Hepatic stellate cell (primary cell): ENCODE measurements at places on chromosomes 1 and 21.

DNA sequence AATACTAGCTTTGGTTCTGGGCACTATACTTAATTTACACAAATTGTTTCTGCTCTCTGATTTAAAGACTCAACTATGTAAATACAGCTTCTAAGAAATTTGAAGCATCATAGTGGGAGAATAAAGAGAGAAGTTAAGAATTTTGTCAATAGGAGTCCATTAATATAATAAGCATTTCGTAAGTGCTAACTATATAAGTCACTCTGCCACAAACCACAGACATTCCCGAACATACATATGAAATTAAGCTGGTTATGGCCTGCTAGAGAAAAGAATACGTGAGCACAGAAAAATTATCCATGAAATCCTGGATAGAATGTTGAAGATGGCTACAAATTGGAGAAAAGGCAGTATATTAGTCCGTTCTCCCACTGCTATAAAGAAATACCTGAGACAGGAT is 526.2 kb downstream of the MRPL39 start:
- DNase-seq: no peak

DNA sequence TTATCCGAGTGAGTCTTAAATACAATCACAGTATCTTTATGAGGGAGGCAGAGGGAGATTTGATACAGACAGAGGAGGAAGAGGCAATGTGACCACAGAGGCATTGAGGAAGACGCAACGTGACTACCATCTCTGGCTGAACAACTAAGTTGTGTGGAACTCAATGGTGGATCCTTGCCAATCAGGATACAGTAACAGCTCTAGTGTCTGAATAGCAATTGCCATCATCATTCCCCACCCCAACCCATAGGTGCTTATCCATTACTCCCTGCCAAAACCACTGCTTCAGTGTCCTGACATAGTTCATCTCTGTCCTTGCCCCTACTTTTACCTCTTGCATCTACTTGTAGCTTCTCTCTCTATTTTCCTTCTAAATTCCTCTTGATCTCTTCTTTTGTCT is 20.5 kb upstream of the RHBDL2 start:
- DNase-seq: no peak

DNA sequence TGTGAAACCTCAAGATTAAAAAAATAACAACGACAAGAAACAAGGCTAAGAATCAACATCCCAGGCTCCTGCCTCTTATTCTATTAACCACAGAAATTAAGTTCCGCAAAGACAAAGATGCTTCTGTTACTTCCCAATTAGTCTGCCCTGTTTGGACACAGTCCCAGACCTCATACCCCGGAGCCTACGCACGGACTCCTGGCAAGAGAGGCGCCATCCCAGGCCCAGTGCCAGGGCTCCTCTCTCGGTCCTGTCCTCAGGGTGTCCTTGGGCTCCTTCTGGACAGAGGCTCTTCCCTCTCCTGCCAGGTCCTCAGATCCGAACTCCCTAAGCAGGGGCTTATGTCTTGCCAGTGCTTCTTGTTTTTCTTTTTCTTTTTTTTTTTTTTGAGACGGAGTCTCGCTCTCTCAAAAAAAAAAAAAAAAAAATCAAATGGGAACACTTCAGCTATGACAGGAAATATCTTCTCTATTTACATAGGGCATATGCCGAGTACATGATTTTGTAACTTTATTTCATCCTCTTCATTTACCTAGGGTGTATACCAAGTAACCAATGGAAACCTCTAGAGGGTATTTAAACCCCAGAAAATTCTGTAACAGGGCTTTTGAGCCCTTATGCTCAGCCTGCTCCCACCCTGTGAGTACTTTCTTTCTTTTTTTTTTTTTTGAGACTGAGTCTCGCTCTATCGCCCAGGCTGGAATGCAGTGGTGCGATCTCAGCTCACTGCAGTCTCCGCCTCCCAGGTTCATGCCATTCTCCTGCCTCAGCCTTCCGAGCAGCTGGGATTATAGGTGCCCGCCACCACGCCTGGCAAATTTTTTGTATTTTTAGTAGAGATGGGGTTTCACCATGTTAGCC is 11.7 kb upstream of the ENO1 start:
- DNase-seq: peak; percentile 73

GRCh38 chr1:44576456-44577150 is 97.7 kb downstream of the TMEM53 start:
- no peak for DNase-seq

DNA sequence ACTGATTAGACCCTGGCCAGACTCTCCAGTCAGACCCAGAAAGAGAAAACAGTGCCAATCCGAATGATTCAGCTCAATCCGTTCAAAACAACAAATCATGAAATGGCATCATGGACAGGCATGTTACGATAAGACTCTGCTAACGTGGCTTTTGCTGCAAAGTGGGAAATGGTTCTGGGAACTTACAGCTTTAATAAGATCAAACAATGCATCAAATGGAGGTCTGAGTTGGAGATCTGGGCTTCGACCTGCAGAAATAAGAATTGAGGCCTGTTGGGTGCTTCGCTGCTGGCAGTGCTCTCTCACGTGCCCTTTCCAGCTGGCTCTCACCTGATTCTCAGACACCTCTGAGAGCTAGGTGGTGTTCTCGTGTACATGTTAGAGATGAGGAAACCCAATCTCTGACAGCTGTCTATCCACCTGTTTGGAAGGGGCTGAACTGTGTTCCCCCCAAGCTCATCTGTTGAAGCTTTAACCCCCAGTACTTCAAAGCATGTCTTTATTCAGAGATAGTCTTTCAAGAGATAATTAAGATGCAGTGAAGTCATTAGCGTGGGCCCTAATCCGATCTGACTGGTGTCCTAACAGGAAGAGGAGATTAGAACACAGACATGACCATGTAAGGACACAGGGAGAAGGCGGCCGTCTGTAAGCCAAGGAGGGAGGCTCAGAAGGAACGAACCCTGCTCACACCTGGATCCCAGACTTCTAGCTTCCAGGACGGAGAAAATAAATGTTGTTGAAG is 45.5 kb upstream of the ETS2 start:
- no peak for DNase-seq

DNA sequence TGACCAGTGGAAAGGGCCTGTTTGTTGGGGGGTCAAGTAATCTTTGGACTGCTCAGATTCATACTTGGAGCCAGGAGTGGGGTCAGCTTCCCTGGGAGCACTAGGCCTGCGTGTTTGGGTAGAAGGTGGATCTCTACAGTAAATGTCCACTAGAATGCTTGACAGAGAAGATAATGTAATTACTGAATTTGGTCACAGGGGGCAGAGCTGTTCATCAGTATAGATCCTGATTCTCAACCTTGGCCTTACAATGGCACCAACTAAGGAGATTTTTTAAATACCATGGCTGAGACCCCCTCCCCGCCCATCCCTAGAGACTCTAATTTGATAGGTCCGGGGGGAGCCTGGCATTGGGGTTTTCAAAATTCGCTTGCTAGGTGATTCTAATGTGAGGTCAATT is 217.5 kb upstream of the PLXNA2 start:
- no peak for DNase-seq

DNA sequence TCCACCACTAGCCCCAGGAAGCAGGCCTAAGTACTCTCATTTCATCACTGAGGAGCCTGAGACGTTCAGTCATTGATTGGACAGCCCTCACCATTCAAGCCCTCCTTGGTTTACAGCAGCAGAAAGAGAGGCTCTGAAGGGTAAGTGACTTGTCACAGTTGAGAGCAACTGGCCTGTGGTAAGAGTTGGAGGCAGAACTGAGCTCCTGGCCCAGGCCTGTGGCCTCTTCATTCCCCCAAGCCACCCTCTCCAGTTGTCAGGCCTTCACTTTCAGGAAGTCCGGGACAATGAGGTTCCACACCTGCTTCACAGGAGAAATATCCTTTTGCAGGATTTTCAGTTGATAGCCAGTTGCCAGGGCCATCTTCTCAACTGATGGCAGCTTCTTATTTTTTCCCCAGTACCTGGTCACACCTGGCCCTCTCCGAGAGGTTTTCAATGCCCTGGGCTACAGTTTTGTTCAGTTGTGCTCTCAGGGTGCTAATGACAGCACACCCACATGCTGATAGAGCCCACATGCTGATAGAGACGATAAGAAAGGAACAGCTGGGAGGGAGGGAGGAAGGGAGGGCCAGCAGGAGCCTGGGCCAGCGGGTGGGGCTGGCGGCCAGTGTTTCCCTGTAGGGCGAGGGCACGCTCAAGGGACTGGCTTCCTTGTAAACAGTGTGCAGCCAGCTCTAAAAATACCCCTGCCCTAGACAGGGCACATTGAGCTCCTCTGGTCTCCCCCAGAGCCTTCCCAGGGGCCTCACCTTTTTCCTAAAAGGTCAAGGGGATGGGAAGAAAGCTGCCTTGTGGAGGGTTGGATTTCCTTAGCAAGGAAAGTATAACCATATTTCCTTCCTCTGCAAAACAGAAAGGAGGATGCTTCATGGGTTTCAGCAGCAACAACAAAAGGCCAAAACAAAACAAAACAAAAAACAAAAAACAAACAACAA is 112.7 kb upstream of the JUN start:
- DNase-seq: no peak

- DNase-seq: no peak
Observed at GRCh38 chr1:88168126-88168525, 515.9 kb upstream of the PKN2 start.

GRCh38 chr21:31354604-31355443 is 10.8 kb upstream of the TIAM1 start:
- DNase-seq: no peak

DNA sequence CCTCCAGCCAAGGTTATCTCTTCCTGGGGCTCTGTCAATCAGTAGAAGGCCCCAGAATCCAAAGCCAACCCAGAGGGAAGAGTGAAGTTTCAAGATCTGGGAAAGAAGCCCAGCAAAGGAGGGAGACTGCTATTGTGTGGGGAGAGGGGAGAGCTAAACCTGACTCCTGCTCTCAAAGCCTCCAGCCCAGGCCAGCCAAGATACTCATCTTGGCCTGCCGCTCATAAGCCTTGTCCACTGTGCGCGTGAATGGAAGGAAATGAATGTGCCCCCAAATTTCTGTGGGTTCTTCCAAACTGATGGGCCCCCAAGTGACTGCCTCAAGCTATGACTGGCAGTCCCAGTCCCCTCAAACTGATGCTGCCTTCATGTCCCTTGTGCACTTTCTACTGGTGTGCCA is 2.0 kb downstream of the PLXNA2 start:
- no peak for DNase-seq

GRCh38 chr1:175499595-175500382 is 243.6 kb downstream of the TNR start:
- no peak for DNase-seq

DNA sequence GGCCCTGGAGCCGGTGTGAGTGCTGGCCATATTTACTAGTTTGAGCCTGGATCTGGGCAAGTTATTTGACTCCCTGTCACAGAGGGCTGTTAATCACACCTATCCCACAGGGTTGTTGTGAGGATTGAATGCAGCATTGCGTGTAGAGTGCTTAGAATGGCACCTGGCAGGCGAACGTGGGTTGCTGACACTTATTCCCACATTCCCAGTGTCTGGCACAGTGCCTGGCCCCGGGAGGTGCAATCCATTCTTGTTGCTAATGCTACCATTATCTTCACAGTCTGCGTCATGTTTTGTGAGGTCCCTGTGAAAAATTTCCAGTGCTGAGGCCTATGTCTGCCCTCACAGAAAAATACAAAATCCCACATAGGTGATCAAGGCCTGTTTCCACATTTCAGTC is 66.1 kb downstream of the CD2 start:
- DNase-seq: no peak

DNA sequence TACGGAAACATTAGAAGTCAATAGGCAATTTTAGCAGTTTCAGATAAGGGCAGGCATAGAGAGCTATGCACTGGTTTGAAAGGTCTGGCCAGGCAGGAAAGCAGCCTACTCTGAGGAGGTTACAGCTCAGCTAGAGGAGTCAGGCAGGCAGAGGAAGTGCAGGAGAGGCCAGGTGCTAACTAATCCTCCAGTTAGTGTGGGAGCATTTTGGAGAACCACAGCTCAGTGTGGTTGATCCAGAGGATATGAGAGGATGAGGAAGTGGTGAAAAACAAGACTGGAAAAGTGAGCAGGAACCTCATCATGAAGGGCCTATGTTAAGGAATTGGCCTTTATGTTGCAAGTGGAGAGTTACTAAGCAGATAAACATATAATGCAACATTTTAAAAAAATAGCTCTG is 282.4 kb upstream of the SGIP1 start:
- DNase-seq: no peak

- DNase-seq: no peak
Observed at GRCh38 chr1:56897150-56898004, 42.8 kb downstream of the C8A start.

GRCh38 chr1:56484695-56485094 is 94.7 kb downstream of the PLPP3 start:
- DNase-seq: no peak

DNA sequence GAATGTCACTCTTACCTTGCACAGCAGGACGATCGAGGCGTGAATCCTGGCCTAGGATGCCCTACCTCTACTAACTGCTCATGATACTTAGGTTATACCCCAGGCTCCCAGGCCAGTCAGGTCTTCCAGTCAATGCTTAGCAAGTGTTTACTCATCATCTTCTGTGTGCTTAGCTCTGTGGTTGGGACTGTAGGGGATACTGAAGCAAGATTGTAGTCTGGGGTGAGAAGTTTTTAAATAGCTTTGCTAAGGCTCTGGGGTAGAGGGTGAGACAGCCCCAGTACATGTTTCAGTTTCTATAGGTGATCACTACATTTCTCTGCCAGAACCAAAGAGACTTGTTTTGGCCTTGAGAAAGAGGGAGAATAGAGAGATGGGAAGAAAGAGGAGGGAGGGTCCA is 250.8 kb upstream of the KIAA0040 start:
- DNase-seq: no peak

DNA sequence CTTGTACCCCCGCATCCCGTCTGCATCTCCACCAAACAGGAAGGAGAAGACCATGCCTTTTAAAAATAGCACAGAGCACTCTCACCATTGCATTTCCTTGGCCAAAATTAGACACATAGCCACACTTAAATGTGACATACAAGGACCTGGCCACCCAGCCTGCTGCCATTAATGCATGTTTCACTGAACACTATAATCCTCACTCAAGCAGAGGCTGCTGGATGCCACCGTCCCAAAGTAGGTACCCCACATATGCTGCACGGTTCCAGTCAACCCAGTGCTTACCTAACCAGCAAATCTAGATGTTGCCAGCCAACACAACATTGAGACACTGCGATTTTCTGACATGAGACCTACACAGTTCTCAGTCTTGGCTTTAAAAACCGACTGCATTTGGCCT is 107.7 kb downstream of the ADSS2 start:
- DNase-seq: no peak
